BE2C (cell line): ENCODE measurements at places on chromosomes 12 and 14.

DNA sequence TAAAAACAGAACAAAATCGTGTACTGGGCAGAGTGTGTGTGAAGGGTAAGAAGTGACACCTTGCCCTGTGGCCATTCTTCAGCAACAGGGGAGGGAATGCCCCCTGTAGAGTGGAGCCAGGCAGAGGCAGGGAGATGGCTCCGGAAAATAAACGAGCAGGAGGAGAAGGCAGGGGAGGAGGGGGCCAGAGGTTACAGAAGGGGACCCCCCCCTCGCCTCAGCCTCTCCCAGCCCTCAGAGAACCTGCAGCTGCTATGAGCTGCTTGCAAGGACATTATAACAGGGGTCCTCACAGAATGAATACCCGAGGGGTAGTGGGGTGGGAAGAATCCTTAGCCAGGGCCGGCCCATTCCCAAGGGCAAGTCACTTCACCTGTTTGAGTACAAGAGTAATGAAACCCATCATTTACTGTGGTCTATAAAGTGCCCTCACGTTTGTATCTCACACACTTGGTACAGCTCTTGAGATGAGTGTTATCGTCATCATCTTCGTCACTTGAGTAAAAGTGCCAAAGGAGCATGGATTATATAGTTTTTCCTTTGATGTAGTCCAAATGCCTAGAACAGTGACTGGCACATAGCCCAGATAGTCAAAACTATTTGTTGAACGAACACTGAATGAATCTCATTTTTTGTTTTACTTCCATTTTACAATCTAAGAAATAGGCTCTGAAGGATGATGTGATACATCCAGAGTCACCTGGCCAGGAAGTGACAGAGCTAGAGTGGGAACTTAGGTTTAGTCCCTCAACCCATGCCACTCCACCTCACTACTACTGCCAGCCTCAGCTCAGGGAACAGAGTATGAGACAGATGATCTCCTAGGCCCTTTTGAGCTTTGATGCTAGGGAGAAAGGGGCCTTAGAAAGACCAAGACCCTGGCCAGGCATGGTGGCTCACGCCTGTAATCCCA lies 14.5 kb downstream of the SCNN1A start:
- DNase-seq = no peak

DNA sequence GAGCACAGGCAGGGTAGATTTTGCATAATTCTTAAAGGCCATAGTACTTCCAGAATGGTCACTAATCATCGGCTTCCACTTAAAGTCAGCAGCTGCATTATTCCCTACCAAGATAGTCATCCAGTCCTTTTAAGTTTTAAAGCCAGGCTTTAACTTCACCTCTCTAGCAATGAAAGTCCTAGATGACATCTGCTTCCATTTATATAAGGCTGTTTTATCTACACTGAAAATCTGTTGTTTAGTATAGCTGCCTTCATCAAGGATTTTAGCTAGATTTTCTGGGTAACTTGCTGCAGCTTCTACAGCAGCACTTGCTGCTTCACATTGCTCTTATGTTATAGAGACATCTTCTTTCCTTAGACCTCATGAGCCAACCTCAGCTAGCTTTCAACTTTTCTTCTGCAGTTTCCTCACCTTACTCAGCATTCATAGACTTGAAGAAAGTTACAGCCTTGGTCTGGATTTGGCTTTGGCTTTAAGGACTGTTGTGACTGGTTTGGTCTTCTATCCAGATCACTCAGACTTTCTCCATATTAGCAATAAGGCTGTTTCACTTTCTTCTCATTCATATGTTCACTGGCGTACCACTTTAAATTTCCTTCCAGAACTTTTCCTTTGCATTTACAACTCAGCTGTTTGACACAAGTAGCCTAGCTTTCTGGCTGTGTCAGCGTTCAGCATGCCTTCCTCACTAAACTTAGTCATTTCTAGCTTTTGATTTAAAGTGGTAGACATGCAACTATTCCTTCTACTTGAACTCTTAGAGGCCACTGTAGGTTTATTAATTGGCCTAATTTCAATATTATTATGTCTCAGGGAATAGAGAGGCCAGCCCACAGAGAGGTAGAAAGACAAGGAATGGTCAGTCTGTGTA lies 209.9 kb upstream of the GARIN2 start:
- no peak for DNase-seq

GRCh38 chr12:1926251-1926657 lies 7.8 kb upstream of the CACNA2D4 start:
- no peak for DNase-seq

GRCh38 chr12:123089631-123090353 lies 61.1 kb downstream of the PITPNM2 start:
- no peak for DNase-seq

- DNase-seq = no peak
Observed at GRCh38 chr12:21984375-21984774, 43.1 kb upstream of the ABCC9 start.
